ENCODE measurements at places on chromosomes 12 and 14.

GRCh38 chr14:52032204-52032801 lies 36.6 kb downstream of the NID2 start:
- DNase-seq, result no peak

DNA sequence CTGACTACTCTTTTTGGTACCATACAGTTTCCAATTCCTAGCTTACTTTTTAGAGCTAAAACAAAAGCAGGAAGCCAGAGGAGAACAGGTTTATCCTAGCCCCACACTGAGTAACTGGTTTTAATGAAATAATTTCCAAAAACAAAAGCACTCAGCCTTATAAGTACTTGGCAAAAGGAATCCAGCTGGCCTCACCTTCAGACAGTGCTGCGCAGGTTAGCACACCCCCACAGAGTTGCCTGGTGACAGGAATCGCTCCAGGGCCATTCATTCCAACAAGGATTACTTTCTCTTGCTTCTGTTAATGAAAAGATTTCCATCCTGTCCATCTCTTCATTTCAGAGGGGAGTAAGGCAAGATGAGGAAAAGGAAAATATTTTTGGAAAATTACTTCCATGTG lies 84.6 kb downstream of the SCFD1 start:
- DNase-seq, result no peak

- no peak for DNase-seq
Observed at GRCh38 chr12:121668750-121669520, 519 bp downstream of the MORN3 start.

DNA sequence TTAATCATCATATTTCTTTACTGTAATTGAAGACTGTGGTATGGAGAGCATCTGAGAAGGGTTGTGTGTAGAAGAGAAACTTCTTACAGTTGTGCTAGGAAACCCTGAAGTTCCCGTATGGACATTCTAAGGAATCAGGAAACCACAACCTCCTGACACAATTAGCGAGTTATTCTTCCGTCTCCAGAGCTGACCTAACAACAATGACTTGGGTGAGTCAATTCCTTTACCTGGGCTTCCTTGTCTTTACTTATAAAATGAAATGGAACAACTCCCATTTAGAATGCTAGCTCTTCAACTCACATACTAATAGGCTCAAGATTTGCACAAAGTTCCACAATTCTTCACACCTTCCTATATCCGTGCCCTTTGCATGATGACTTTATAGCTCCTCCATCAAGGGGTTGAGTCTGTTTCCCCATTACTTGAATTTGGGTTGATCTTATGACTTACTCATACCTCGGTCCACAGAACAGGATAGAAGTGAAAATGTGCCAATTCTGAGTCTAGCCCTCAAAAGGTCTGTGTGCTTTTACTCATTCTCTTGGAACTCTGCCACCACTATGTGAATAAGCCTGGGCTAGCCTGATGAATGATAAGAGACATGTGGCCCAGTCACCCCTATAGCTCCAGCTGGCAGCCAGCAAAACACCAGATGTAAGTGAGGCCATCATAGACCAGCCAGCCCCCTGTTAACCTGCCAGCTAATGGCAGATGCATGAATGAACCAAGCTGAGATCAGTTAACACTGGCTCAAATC lies 459.4 kb downstream of the ETNK1 start:
- DNase-seq, result no peak

DNA sequence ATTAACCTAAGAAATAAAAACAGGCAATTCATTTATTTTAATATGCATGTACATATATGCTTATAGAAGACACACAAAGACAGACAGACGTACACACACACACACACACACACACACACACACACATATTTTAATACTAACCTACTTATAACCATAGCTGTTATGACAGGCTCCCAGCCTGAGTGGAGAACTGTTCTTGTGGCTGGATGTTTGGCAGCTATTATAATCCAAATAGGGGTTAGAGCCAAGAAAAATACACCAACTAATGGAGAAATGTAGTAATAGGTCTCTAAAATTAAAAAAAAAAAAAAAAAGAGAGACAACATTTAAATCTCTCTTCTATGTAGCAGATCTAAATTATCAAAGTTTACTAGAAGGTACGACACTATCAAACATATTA lies 91.8 kb downstream of the SLC41A2 start:
- no peak for DNase-seq

GRCh38 chr14:67510836-67511235 lies 22.3 kb upstream of the PLEKHH1 start:
- no peak for DNase-seq

DNA sequence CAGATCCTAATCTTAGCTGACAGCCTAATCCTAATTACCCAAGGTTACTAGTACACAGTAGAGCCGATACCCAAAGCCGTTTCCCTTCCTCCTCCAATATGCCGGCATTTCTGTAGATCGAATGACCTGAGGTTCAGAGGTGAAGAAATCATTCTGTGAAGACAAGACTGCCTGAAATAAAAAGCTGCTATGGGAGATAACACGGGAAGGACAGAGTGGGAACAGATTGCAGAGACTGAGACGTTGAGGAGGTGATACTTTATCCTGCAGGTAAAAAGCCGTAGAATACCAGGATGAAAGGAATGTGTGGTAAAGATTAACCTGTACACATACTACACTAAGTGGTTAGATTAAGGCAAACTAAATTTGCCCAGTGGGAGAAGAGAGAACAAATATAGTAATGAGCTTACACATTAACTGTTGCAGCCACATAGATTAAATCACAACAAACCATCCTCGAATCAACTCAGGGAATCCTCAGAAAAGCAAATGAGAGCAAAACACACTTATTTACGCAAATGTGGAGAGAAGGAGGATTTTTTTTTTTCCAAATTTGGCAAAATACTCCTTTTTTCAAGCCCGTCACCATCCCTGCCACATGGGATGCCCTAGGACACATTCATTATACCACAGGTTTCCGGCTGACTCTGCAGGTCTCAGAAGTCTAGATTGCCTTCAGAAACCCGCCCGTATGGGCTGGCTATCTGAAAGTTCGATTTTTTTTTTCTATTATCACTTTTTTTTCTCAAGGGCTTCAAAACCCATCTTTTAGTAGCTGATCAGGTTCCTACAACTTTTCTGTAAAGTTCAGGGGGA lies 188.0 kb downstream of the TTC8 start:
- DNase-seq, result no peak

- DNase-seq, result no peak
Observed at GRCh38 chr12:18895946-18896345, 158.0 kb downstream of the CAPZA3 start.

GRCh38 chr12:132379996-132380395 lies 50.6 kb upstream of the GALNT9 start:
- DNase-seq, result no peak

DNA sequence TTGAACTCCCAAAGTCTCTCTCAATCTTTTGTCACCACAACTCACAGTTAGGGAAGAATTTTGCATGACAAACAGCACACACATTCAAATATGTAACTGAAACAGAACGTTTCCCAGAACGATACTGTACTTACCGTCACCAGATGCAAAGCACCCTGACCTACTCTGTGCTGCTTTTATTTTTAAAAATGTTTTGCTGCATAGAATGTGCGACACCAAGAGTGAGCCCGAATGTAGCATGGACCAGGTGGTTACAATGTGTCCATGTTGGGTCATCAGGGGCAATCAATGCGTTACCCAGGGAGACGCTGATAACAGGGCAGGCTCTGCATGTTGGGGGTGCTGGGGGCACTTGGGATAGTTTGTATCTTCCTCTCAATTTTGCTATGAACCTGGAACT lies 14.6 kb upstream of the EIF5 start:
- DNase-seq, result no peak

DNA sequence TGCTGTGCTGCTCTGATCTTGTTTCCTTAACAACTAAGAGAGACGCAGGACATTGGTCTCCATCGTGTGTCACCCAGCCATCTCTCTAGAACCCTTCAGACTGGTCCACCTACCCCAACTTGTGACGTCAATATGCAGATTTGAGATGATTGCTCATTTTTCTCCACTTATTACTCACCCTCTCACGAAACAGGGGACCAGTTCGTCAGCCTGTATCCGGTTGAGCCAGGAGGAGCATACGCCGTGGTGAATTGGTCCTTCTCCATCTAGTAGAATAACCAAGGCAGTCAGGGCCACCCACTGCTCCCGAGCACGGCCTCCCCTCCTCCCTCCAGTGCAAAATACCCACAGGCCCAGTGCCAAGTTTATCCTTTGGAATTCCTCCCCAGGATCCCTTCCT lies 36.2 kb upstream of the FBXO21 start:
- DNase-seq, result no peak

DNA sequence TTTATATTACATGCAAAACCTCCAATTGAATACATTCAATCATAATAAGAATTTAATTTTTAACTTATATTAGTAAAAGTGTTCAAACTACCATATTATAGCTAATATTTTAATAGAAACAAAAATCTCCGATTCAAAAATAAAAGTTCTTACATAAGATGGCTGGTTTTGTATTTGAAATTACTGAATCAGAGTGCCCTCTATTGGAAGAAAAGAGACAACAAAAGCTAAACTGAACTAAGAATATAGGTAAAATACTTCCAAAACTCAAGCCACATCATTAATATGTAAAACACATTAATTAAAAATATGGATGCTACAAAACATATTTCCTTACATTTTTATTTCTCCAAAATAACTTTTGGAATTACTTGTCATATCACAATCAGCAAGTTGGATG lies 120.3 kb downstream of the GARIN6 start:
- DNase-seq, result no peak

- DNase-seq, result no peak
Observed at GRCh38 chr12:32139064-32139421, 32.4 kb downstream of the BICD1 start.

DNA sequence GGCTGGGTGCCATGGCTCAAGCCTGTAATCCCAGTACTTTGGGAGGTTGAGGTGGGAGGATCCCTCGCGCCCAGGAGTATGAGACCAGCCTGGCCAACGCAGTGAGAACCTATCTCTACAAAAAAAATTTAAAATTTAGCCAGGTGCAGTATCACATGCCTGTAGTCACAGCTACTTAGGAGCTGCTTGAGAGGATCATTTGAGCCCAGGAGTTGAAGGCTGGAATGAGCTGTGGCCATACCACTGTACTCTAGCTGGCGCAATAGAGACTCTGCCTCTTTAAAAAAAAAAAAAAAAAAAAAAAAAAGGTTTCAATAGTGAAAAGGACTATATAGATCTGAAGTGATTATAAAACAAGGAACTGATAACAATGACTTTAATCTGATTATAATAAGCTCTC lies 13.5 kb downstream of the PSMA3 start:
- DNase-seq, result no peak

DNA sequence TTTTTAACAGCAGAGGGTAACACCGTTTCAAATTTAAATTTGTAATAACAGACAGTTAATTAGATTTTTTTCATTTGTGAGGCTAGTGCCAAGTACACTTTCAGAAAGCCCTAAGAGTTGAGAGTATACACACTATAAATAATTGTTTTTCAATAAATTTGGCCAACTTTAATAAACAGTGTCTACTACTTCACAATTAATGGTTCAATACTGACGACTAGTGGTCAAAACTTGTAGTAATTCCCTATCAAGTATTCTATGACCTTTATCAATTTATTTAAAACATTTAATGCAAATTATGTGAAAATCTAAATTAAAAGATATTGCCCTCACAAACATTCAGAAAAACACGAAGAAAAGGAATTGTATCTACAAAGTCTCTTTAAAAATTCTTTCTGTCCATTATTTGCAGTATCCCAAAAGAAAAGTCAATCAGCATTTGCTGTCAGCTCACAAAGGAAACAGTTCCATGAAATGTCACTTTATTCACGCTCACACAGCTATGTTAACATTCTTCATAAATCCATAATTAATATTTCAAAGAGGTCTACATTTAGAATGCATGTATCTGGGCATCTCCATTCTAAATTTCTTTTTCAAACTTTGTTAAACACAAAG lies 91.2 kb downstream of the CEP128 start:
- peak; percentile 9 for DNase-seq

DNA sequence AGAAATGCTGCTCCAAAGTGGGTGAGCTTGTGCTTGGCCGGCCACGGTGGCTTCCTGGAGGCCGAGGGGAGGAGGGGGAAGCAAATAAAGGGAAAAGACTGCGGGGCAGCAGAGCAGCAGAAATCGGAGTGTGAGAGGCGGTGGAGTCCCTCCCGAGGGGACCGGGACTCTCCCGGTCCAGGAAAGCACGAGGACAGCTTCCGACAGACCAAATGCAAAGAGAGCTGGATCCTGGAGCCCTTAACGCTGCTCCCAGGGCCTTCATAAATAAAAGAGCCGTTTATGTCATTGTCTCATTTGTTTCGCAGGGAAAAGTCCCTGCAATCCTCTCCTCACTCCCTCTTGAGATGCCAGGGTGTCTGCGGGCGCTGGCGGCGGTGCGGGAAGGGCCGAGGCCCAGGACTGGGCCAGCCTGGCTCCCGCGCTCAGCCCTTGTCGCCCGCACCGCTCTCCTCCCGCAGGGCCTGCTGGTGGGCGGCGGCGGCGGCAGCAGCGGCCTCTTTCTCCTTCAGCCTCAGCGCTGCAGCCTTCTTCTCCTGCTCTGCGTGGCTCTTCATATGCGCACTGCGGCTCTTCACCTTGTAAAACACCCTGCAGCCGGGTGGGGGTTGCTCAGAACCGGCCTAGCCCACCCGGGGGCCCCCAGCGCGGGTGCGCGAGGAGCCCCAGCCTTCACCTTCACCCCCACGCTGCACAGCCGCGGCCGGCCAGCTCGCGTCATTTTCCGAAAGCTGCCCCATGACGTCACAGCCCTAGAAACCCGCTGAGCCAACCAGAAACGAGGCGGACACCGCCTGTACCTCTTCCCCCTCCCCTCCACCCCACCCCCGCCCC lies 4.5 kb upstream of the PNMA1 start:
- DNase-seq, result no peak

- DNase-seq, result no peak
Observed at GRCh38 chr12:57135527-57136326, 7.4 kb downstream of the LRP1 start.

- no peak for DNase-seq
Observed at GRCh38 chr14:57737598-57737997, 128.3 kb downstream of the SLC35F4 start.

DNA sequence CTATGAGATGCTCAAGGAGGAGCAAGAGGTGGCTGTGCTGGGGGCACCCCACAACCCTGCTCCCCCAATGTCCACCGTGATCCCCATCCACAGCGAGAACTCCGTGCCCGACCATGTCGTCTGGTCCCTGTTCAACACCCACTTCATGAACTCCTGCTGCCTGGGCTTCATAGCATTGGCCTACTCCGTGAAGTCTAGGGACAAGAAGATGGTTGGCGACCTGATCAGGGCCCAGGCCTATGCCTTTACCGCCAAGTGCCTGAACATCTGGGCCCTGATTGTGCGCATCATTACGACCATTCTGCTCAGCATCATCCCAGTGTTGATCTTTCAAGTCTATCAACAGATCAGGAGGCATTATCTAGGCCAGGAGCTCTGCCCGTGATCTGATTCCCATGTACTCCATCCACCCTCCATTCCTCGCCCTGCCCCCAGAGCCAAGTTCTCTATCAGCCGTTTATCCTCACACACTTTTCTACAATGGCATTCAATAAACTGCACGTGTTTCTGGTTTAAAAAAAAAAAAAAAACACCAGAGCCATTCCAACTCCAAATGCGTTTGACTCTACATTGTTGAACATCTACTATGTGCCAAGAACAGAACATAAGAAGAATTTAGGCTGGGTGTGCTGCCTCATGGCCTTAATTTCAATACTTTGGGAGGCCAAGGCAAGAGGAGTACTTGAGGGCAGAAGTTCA lies 17.5 kb downstream of the ATXN2 start:
- DNase-seq, result no peak

Measured in BJ (cell line).